ENCODE measurements at places on chromosomes 2 and 18.

GRCh38 chr2:15749460-15750432, 158.1 kb downstream of the DDX1 start:
- DNase-seq, result no peak

DNA sequence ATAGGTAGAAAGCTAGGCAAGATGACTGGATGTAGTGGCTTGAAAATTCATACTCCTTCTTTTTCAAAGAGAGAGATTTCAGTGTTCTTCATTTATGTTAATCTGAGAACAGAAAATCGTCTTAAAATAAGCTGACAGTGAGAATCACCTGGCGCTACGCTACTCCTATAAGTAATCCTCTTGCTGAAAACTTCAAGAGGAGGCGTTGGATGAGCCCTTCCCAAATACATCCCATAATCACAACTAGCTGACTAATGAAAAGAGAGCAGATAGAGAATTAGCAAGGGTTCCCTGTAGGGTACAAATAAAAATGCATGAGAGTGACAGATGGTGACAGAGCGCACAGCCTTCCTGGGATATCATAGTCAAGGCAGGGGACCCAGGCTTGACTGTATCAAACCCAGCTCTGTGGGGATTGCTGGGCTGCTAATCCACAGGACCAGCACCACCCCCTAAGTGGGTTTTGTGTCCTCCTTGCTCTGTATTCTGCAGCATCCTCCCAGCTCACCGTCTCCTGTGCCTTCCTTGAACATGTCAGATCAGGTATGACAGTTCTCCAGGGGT, 280.2 kb downstream of the SP3 start:
- no peak for DNase-seq

DNA sequence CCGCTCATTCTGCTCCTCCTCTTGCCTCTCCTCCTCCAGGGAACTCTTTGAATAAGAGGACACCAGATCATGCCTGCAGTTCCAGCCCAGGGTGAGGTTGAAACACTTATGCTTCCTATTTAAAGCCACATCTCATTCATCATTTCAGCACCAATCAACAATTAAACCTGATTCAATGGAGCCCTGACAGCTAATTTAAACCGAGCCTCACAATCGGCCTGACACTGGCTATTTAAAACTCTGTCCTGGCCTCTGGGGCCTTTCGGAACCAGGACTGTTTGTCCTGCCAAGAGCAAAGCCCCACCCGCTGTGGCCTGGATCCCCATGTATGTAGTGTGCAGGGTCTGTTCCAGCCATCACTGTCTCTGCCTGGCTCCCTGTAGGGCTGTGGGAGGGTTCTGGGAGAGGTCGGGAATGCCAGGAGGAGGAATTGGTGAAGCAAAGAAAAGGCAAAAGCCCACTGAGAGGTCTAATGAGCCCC, 97.4 kb downstream of the MCFD2 start:
- no peak for DNase-seq

GRCh38 chr2:230849633-230850357, 14.9 kb upstream of the ITM2C start:
- DNase-seq, result no peak

DNA sequence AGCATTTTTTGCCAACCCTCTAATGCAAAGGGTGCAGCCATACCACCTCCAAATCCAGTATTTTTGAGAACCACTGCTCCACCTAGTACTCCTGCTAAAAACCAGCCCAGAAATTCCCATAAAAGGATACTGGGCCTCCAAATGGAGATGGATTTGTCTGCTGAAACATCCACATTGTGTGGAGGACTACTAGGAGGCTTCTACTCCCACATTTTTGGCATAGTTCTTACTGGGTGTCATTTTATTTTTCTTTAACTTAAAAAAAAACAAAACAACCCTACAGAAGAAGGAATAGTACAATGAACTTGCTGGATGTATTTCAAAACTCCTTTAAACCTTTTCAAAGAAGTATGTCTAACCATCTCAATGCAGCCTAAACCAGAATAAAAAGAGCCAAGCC, 219.2 kb downstream of the SRBD1 start:
- no peak for DNase-seq

- DNase-seq, result no peak
These were observed 127.6 kb upstream of the HS6ST1 start for GRCh38 chr2:128446049-128446873.

- DNase-seq, result no peak
These were observed 95.6 kb downstream of the ITGA4 start for GRCh38 chr2:181552808-181553207.

- DNase-seq, result peak; percentile 85
These were observed 21.6 kb upstream of the SLC20A1 start for GRCh38 chr2:112623913-112624777.

DNA sequence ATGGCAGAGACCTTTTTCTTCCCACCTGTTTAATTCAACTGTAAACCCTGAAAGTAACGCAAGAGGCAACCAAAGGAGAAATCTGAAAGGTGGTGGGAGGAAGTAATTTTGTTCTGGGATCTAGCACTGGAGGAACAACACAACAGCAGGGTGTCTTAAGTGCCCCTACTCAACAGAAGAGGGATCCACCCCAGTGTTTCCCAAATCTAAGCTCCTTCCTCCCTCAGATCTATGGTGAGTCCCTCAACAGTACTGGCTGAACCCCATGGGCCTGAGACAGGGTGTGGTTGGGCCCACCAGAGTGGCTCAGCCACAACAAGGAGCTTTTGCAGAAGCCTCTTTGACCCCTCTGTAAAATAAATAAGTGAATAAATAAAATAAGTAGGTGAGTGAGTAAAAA, 790.3 kb downstream of the ERBB4 start:
- no peak for DNase-seq

DNA sequence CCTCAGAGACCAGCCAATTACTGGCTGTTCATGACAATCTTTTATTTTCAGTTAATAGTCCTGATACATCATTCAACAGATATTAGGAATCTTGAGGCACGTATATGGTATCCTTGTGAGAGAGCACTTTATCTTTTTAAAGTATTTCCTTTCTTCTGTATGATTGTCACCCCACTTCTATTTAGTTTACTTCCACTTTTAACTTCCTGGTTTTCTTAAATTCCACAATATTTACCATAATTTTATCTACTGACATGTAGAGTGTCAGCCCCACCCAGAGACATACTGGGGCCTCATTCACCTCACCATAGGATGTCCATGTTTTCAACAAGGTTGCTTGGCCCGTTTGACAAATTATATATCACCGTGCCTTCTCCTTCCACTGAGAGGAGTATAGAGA, 182.9 kb upstream of the ID2 start:
- DNase-seq, result no peak

GRCh38 chr2:217520356-217521010, 482.3 kb downstream of the TNS1 start:
- peak; percentile 2 for DNase-seq

DNA sequence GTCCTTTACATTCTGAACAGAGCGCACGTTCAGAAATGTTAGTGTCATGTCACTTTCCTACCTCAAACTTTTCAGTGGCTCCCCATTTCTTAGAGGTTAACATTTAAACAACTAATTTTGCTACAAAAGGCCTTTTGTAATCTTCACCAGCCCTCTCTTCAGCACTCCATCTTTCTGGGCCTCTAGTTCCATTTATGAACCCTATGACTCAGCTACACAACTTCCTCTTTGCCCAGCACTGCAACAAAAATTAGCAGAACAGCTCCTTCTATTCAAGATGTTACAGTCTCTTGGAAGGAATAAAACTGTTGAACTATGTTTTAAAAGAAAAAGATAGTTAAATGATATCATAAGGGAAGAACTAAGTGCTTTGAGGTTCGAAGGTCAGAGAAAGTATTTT, 139.9 kb downstream of the VWC2L start:
- no peak for DNase-seq

DNA sequence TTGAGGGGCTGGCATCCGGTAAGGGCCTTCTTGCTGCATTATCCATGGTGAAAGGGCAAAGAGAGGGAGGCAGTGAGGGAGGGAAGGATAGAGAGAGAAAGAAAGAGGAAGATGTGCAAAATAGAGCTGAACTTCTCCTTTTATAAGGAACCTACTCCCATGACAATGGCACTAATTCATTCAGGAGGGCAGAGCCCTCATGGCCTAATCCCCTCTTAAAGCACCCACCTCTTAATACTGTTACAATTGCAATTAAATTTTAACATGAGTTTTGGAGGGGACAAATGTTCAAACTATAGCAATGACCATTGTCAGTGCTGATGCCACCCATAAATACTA, 60.2 kb downstream of the CXCR4 start:
- DNase-seq, result no peak

- no peak for DNase-seq
These were observed 44.2 kb downstream of the TMEM37 start for GRCh38 chr2:119475857-119476244.

DNA sequence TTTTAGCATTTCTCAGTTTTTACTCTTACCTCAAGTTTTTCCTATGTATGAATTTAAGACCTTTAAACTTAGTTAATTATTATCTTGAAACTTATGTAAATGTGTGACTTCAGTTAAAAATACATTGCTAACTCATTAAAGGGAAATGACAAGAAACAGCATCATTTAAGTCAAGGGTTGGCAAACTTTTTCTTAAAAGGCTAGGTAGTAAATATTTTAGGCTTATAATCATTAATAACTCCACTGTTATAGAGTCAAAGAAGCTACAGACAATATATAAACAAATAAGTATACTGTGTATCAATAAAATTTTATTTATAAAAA, 259.7 kb upstream of the RBMS1 start:
- DNase-seq, result no peak

- no peak for DNase-seq
These were observed 21.5 kb downstream of the IWS1 start for GRCh38 chr2:127504552-127505430.

DNA sequence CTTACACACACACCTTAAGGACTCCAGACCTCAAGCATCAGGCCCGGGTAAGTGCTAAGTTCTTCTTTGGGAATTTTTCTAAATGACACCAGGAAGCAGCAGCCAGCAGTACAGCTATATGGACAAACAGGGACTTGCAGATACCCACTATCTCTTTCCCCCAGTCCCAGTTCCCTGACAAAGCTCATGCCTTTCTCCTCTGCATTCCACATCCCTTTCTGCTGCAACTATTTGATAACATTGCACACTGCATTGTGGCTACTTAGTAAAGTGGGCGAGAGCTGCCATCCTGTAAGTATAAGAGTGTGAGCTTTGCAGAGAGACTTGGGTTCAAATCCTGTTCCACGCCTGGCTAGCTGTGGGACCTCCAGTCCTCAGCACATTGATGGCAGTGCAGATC, 14.0 kb upstream of the CD226 start:
- DNase-seq, result no peak

GRCh38 chr2:100178085-100178788, 35.8 kb upstream of the AFF3 start:
- no peak for DNase-seq

- DNase-seq, result peak; percentile 31
These were observed 169.6 kb downstream of the KCNS3 start for GRCh38 chr2:18047896-18048657.

GRCh38 chr2:148602885-148603561, 41.5 kb upstream of the EPC2 start:
- DNase-seq, result no peak

DNA sequence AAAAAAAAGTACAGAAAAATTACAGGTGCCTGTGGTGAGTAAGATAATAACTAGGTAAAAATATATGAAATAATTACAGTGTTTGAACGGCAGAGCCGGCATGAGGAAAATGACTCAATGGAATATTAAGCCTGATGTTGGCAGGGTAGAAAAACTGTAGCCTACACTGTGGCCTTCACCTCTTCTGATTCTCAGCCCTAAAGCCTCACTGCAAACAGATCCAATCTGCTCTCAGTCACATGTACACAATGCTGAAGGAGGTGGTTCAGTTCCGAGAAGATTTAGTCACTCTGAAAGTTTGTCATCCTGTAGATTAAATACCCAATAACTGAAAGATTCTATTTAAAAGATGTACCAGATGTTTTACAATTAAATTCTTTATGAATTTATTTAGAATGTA, 66.9 kb upstream of the MAP3K20 start:
- DNase-seq, result no peak

DNA sequence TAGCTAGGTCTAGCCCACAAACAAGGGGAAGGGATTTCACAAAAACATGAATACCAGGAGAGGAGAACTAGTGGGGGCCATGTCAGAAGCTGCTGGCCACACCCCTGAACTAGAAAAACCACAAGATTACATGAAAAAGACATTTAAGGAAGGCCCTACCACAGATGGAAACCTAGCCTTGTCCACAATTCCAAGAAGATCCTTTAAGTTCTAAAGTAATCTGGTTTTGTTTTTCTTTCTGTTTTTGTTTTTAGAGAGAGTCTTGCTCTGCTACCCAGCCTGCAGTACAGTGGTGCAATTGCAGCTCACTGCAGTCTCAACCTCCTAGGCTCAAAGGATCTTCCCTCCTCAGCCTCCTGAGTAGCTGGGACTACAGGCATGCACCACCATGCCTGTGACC, 34.2 kb upstream of the CAB39 start:
- DNase-seq, result no peak

GRCh38 chr18:57698571-57699276, 77.1 kb upstream of the NARS1 start:
- no peak for DNase-seq

- DNase-seq, result no peak
These were observed 229.2 kb upstream of the SMIM21 start for GRCh38 chr18:75656563-75657247.

DNA sequence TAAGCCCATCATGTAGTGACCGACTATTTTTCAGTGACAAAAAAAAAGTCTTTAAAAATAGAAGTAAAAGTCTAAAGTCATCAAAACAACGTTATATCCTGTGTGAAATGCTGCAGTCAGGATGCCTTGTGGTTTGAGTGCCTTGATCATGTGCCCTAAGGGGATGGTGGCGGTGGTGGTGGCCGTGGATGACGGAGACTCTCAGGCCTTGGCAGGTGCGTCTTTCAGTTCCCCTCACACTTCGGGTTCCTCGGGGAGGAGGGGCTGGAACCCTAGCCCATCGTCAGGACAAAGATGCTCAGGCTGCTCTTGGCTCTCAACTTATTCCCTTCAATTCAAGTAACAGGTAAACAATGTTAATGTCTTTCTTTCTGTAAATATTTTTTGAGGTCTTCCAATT, at the start of gene CD28:
Gene CD28 (plus strand): TSS at position 237 of the 400 bp plus-strand sequence. CDS start 58 bp downstream, at position 295.
- no peak for DNase-seq

GRCh38 chr18:71583252-71583651, 960.9 kb downstream of the CBLN2 start:
- DNase-seq, result no peak

DNA sequence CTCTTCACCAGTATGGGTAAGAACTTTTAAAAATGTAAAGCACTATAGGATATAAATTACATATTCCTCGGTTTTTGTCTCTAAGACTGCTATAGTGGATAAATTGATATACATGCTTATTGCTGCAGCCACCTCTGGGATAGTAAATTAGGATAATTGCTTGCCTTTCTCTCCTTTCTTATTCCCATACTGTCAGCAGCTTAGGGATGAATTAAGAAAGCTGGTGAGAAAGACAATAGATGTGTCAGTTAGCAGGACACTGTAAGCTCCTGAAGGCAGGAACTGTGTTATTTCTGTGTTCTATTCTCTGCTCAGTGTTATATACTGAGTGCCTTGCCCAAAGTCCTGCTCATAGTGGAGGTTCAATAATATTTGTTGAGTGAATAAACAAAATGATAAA, 828.6 kb upstream of the ACVR2A start:
- DNase-seq, result no peak
